ENCODE measurements at places on chromosomes 16 and 17. TPM values are rescaled to one million over a fixed set of nuclear protein-coding genes. Genes with fewer than 3 reads are reported as not detected.

Gene CD300H
- total RNA-seq, result not detected

Gene TPSG1
- total RNA-seq, result not detected

Gene C17orf100
- 3.2 TPM for total RNA-seq

Gene SCPEP1
- total RNA-seq, result 24.6 TPM

GRCh38 chr17:2453325-2453724 lies 52.5 kb upstream of the MNT start:
- no peak for DNase-seq

GRCh38 chr17:9361188-9361955 lies 214.2 kb downstream of the STX8 start:
- no peak for DNase-seq

GRCh38 chr17:37239690-37240334 lies 136.0 kb upstream of the C17orf78 start:
- no peak for DNase-seq

DNA sequence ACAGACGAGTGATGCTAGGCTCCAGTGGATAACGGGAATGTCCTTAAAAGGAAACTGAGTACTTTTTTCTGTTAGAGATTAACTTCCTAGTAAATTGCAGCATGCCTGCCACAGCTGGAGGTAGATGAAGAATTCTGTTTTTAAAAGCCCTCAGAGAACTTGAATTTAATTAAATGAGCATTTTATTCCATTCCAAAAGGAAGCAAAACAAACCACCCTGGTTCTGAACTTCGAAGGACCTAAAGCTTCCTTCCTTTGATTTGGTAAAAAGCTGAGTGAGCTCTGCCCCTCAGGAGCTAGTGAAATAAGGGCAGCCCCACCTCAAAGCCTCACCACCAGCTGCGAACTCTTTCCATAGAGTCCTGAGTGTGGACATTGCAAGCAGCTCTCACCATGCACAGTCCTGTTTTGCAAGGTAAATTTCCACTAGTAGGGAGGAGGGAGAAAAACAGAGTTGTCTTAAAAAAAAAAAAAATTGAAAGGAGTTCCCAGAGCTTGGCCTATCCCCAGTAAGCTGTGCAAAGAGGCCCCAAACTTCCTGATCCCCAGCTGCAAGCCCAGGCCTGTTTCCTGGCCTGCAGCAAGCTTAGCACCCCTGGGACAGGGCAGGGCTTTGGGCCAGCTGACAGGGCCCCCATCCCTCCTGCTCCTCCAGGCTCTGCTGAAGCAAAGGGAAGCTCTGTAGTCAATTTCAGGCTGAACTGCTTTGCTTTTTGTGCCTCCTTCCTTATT lies 11.2 kb downstream of the CHD9NB start:
- DNase-seq, result no peak

DNA sequence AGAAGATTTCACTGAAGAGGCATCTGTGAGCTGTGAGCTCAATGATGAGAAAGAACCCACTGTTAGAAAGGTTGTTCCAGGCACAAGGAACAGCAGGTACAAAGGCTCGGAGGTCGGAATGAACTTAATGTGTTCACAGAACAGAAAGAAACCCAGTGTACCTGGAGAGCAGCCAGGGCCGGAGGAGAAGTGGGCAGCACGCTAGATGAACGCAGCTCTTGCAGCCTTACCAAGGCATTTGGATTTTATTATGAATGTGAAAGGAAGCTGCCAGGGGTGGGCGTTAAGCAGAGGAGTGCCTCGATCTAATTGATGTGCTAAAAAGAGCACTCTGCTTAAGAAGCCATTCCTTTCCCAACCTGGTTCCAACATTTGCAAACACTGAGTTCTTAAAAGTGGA lies 19.0 kb downstream of the EEF2K start:
- no peak for DNase-seq

- DNase-seq, result no peak
These were observed 43.4 kb downstream of the ZNF276 start for GRCh38 chr16:89764711-89765201.

GRCh38 chr16:66878067-66878466 lies 2.2 kb upstream of the PDP2 start:
- no peak for DNase-seq

GRCh38 chr16:56787167-56787566 lies 57.2 kb downstream of the NUP93 start:
- DNase-seq, result no peak

- DNase-seq, result no peak
These were observed 2.0 kb downstream of the PLD6 start for GRCh38 chr17:17204041-17204591.

GRCh38 chr17:45942284-45942683 lies 47.9 kb downstream of the MAPT start:
- no peak for DNase-seq

- no peak for DNase-seq
These were observed 4.6 kb downstream of the GRB7 start for GRCh38 chr17:39742126-39742855.

DNA sequence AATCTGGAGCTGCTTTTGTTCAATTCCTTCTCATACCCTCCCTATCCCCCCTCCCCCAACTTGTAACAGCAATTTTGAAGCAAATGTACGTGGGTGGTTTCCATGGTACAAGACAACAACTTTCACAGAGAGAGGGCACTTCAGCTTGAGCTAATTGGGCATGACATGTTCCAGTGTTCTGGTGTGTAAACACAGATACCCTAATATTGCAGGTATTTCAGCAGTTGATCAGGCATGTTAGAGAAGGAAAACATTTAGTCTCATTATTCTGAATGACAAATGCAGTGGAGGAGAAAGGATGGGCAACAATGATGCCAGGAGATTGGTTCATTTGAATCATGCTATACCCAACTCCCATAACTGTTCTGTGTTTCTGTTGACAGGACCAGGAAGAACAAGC lies 137.5 kb downstream of the TRIM37 start:
- no peak for DNase-seq

Data from neural crest cell (in vitro differentiated cells).